ENCODE measurements at places on chromosomes 12 and 14.

DNA sequence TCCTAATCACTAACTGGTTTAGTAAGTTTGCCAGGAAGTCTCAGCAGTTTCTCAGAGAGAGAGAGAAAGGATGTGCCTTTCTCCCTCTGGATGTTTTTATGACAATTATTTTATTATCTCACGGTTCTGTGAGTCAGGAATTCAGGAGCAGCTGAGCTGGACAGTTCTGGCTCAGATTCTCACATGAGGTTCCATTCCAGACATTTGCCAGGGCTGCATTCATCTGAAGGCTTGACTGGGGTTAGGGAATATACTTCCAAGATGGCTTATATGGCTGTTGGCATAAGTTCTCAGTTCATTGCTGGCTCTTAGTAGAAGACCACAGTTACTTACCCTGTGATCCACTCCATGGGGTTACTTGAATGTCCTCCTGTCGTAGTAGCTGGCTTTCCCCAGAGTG is 101.2 kb upstream of the ATF7IP start:
- no peak for DNase-seq

- DNase-seq = no peak
Measured at GRCh38 chr12:52306731-52307130, 14.5 kb downstream of the KRT83 start.

GRCh38 chr12:5437182-5437583 is 5.3 kb downstream of the NTF3 start:
- DNase-seq = no peak

GRCh38 chr12:4176168-4176567 is 97.4 kb upstream of the CCND2 start:
- no peak for DNase-seq

DNA sequence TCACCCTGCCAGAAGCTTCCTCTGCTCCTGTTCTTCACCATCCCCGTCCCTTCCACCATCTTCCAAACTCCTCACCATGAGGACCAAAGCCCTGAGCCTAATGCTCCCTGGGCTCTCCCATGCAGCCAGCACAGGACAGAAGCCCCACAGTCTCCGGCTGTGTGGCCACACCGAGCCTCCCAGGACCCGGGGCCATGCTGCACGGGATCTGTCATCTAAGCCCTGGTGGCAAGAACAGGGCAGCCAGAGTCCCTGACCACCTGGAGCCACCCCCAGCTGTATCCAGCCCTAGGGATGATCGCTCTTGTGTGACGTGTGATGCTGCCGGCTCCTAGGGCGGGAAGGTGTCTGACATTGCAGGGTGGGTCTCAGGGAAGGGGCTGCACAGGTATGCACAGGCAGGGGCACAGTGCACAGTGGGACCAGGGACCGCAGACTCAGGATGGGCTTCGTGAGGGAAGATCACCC is 8.1 kb downstream of the TMEM179 start:
- no peak for DNase-seq

- DNase-seq = no peak
Measured at GRCh38 chr12:71999795-72000194, 61.1 kb downstream of the TPH2 start.

- DNase-seq = no peak
Measured at GRCh38 chr12:91074154-91074709, 16.4 kb upstream of the KERA start.

GRCh38 chr12:13030541-13031291 is 13.5 kb upstream of the FAM234B start:
- no peak for DNase-seq

DNA sequence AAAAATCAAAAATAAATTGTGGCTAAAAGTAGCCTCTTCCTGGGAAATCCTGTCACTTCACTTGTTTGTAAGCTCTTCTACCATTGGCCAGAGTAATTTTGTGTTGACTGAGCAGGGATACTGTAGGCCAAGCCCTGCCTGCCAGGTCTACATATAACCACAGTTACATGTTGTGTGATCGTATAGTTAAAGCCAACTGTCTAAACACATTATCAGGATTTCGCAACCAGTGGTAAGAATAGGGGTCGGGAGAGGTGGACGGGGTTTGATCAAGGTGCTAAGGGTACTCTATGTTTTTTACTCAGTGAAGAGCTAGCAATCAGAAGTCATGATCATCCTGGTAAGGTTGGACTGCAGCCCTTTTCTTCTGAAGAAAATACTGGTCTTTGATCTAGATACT is 13.4 kb downstream of the ANKRD13A start:
- DNase-seq = no peak

DNA sequence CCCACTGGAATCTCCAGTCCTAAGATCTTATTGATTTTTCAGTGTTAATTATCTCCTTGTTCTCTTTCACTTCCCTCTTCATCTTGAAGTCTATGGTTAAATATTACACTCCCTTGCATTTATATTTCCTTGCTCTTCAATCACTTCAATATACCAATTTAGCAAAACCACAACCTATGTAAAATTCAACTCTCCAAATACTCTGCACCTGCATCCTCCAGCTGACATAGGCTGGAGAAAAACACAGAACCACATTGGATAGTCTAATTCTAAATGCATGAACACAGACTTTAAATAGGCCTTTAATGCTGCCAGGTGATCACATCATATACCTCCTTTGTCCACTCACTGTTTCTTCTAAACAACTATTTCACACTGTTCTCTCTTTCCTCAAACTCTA is 253.8 kb upstream of the GARIN6 start:
- peak; percentile 33 for DNase-seq

DNA sequence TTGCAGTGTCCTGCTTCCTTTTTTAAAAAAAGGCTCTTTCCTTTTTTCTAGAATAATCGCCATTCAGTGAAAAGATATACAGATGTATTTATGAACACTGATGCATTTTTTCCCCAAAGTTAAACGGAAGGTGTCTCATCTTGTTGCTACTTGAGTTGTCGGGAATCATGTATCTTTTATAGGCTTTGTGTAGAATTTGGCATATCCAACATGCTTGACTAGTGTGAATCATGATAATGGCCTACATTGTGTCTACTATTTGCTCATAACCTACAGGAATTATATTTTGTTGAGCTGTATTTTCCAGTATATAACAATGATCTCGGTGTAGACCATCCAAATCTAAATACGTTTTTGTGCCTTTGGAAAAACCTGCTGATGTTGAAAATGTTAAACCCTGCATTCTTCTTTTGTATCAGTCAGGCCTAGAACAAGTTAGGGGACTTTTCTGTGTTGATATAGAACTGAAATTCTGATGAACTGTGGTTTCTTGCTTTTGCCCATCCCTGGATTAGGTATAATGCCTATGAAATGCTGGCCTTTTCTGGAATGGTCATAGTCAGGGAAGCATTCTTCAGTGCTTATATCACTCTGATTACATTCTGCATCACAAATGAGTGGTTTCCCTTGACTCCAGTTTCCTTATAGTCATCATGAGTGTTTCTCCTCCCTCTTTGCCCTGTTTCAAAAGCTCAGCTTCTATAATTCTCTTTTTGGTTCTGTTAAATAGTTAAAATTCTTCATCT is 10.8 kb downstream of the BMAL2 start:
- no peak for DNase-seq

Data from MM.1S (cell line).